ENCODE measurements at places on chromosomes 11 and 22.

- no peak for DNase-seq
These were observed 23.6 kb downstream of the LRRC74B start for GRCh38 chr22:21069375-21069774.

DNA sequence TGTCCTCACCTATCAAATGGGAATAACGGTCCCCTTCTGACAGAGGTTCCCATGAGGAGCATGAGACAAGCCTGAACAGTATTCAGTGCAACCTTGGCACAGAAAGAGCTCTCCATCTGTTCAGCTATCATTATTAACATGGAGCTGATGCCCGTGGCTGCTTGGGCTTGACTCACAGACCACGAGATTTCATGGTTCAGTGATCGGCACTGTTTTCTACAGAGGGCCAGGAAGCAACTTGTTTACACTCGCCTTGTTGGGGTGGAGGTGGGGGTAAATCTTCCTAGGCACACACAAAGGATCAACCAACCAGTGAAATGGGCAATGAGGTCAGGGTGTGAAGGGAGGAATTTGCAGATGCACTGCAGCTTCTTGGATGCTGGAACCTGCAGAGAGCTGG is 88.2 kb downstream of the CWC15 start:
- no peak for DNase-seq

- DNase-seq: peak; percentile 6
These were observed 20.0 kb upstream of the SMIM38 start for GRCh38 chr11:69135420-69136363.

GRCh38 chr11:83161610-83162199 is 4.8 kb downstream of the PCF11 start:
- DNase-seq: no peak

- no peak for DNase-seq
These were observed 58.2 kb downstream of the SERGEF start for GRCh38 chr11:17954395-17955252.

DNA sequence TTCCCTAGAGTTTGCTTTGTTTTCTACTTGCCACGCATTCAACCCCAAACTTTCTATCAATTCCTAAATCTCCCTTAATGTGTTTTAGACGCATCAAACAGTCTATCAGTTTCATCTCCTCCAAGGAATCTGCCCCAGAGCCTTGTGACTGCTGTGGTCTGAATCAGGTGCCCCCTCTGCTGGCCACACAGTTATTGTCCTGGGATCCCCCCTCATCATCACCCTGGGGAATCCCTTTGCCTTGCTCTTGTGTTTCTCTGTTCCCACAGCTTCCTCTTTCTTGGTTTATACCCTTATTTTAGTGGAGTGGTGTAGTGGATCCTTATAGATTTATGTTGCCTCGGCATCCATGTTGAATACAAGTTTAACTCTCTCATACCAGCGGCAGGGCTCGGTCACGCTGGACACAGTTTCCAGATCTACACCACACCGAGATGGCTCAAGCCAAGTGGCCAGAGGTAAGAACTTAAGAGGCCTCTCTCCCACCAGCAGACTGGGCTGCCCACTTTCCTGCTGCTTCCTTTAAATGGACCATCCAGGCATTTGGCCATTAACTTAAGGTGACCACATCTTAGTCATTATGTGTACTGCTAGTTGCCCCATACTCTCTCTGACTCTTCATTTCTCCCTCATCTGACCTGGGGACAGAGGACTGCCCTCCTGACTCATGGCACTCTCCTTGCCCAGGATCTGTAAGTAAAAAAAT is 8.2 kb downstream of the UPB1 start:
- DNase-seq: no peak

GRCh38 chr11:126053415-126054286 is 9.0 kb downstream of the CDON start:
- DNase-seq: no peak

GRCh38 chr22:39207141-39208012 is 37.4 kb downstream of the PDGFB start:
- no peak for DNase-seq

DNA sequence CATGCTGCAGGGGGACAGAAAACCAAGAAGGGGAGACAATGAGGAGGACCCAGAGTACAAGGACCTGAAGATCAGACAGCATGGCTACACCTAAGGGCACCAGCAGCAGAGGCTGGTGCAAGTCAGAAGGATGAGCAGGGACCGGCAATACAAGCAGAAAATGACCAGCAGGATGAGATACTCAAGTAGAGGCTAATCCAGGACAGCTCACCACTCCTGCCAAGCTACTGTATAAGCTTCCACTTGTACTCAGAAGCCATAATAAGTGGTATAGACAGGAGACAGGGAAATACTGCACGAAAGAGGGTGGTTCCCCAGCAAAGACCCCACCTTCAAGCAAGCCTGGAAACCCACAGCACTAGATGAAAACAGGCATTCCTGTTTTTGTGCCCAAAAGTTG is 138.7 kb upstream of the ZC3H12C start:
- DNase-seq: no peak

Data from right forelimb (tissue), 1 donor.